ENCODE measurements at places on chromosomes 12 and 14.

GRCh38 chr12:103493199-103493598, 2.6 kb downstream of the C12orf42 start:
- no peak for DNase-seq

- DNase-seq: no peak
Observed at GRCh38 chr12:71092290-71092689, 65.5 kb downstream of the TSPAN8 start.

DNA sequence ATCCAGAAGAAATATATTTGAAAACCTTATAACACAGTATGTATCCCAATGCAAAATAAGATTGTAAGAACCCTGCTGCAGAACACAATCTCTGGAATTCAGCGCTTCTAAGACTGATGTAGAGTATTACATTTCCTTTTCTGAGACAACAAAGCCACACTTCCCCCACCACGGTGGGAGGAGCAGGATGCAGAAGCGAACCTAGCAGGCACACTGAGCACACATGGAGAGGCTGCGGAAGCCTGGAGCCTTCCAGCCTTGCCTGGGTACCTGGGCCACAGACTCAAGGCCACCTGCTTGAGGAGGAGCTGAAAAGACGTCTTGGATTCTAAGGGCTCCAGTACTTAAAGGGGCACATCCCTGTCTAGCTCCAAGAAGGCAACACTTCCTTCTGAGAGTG, 46.4 kb downstream of the TCHP start:
- DNase-seq: no peak

- no peak for DNase-seq
Observed at GRCh38 chr12:2322554-2323120, 269.9 kb downstream of the CACNA1C start.

DNA sequence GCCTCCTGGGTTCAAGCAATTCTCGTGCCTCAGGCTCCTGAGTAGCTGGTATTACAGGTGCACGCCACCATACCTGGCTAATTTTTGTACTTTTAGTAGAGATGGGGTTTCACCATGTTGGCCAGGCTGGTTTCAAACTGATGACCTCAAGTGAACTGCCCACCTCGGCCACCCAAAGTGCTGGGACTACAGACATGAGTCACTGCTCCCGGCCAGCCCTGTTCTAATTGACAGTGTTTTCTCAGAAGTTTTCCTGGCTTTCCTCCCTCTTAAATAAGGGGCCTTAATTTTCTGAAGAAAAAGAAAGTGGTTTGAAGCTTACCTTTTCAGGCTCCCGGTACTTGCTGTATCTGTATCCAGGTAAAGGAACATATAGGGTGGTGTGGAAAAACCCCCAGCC, 1.7 kb downstream of the HAL start:
- no peak for DNase-seq

DNA sequence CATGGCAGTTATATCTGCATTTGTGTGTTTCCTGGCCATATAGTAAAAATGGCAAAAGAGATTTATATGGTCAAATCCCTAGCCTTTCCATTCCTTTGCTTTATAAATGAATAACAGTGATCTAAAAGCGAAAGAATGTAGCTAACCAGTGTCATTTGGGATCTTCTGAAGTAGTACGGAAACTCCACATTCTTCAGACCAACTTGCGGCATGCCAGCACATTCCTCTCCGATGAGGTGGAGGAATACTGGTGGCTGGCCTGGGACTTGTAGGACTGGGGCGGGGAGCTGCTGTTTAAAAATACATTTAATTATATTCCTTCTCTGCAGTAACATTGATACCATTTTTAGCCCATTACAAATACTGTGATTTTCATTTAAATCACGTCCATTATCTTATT, 85.3 kb downstream of the SAMD4A start:
- DNase-seq: no peak

Data from activated CD4-positive, alpha-beta T cell treated with anti-CD3 and anti-CD28 coated beads, Interleukin-2, amount 50 U/mL, for 24 hours (primary cell).